ENCODE measurements at places on chromosomes 12 and 14.
A peak's percentile ranks its signal among the peaks of the same experiment; 100 is the strongest.

GRCh38 chr12:94429191-94429590 lies 30.5 kb downstream of the CEP83 start:
- DNase-seq: no peak

- no peak for DNase-seq
Measured at GRCh38 chr12:18923721-18924120, 185.8 kb downstream of the CAPZA3 start.

GRCh38 chr12:75245108-75245507 lies 35.5 kb upstream of the KCNC2 start:
- DNase-seq: no peak

DNA sequence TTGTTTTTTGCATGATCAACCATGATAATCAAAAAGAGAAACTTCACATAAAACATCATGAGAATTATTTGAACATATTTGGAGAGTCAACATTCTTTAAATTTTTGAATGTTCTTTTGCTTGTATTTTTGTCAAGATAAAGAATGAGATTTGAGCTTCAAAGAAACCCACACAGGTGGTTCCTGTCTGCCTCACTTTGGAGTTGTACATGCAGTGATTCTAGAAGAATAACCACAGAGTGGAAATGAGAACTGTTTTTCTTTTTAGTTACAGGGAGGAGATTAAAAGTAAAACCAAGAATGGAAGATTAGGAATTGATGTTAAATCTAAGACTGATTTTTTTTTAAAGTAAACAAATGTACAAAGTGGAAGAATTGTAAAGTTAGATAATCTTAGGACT lies 2.3 kb upstream of the ZNF705A start:
- no peak for DNase-seq

DNA sequence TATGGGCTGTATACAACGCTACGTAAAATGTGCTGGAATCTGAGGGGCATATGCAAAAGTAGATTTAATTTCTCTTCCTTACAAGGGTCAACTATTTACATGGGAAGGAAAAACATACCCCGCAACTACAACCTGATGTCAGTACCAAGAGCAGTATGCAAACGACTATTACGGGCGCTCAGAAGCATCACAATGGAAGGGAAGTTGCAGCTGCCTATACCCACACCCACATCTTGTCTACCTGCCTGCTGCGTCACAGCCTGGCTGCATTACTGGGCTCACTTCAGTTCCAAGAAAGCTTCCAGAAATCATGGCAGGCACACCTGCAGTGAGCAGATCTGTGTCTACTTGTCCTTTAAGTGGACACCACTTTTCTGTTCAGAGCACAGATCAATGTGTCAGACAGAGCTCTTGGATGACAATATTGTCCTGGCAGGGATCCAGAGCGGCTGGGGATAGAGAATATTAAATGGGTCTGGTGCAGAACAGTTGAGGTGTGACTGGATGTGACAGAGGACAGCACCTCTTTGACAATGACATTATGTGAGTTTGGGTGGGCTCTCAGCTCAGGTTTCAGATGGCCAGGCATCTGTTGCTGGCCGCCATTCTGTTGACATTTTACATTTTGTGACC lies 41.5 kb upstream of the GNG2 start:
- DNase-seq: no peak

GRCh38 chr14:55073856-55074255 lies 22.4 kb downstream of the MAPK1IP1L start:
- no peak for DNase-seq

- no peak for DNase-seq
Measured at GRCh38 chr12:43742106-43742505, 16.5 kb downstream of the PUS7L start.

GRCh38 chr14:32457213-32457920 lies 128.3 kb downstream of the AKAP6 start:
- DNase-seq: no peak

GRCh38 chr12:6524648-6525047 lies 9.7 kb upstream of the GAPDH start:
- no peak for DNase-seq

DNA sequence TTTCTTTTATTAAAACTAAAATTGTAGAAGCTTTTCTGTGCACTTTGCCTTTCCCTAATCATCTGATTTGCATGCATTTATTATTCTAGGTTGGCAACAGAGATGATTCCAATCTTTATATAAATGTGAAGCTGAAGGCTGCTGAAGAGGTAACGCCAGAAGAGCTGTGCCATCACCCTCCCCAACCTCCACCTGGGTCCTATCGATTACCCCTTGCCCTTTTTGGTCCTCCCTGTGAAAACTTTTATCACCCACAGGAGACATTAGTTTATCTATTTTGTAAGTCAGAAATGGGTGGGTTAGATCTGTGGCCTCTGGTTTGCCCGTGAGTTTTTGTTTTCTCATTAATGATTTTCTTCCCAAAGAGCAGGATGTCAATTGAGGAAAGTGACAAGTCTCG lies 22.8 kb downstream of the MTHFD1 start:
- DNase-seq: no peak

DNA sequence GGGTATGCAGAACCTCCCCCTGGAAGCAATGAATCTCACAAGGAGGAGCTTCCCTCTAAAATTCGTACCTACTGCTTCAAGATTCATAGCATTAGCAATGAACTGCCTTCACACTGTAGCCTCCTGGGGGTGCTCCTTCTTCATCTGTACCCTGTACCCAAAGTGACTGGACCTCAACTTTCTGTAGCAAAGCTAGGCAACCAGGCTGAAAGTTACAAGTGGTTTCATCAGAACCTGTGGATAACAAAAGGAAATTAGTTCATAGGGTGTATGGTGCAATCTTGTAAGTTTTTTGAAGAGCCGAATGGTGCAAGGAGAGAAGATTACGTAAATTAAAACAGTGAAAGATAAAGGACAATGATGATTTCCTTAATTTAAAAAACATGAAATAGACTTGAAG lies 1541.7 kb upstream of the FLRT2 start:
- DNase-seq: no peak

- DNase-seq: no peak
Measured at GRCh38 chr12:49904601-49905000, 901 bp upstream of the FAIM2 start.

DNA sequence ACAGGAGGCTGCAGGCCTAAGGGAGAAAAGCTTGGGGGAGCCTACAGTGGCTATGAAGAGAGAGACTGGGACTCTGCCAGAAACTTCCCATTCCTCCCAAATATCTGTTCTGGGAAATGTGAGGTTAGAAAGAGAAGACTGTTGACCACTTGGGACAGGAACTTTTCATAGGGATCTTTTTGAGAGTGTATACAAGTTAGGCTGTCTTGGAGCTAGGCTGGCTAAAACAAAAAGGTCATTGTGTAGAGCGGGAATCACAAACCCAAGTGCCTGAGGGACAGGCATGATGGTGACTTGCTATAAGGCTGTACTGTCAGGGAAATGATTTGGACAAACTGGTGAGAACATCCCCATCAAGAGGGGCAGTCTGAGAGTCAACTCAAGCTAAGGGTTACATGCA lies 175.1 kb downstream of the GRIP1 start:
- no peak for DNase-seq

DNA sequence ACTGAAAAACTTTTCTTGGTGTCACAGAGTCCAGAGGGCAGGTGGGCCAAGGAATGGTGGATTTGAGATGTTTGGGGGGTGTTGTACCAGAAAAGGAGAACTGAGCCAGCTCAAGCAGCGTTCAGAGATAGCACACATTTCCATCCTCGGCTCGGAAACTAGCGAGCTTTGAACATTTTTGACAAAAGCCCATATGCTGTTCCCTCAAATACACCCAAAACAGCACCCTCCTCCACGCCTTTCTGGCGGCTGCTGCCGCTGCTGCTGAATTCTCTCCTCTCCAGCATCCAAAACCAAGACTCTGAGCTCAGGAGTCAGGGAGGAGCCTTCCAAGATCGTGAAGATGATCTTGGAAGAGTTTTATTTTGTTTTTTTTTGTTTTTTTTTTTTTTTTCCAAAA lies 961 bp downstream of the SRRM4 start:
- no peak for DNase-seq

DNA sequence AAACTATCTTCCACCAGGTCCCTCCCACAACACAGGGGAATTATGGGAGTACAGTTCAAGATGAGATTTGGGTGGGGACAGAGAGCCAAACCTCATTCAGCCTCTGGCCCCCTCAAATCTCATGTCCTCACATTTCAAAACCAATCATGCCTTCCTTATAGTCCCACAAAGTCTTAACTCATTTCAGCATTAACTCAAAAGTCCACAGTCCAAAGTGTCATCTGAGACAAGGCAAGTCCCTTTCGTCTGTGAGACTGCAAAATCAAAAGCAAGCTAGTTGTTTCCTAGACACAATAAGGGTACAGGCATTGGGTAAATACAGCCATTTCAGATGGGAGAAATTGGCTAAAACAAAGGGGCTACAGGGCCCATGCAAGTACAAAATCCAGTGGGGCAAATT lies 147.6 kb downstream of the RAD51B start:
- no peak for DNase-seq

DNA sequence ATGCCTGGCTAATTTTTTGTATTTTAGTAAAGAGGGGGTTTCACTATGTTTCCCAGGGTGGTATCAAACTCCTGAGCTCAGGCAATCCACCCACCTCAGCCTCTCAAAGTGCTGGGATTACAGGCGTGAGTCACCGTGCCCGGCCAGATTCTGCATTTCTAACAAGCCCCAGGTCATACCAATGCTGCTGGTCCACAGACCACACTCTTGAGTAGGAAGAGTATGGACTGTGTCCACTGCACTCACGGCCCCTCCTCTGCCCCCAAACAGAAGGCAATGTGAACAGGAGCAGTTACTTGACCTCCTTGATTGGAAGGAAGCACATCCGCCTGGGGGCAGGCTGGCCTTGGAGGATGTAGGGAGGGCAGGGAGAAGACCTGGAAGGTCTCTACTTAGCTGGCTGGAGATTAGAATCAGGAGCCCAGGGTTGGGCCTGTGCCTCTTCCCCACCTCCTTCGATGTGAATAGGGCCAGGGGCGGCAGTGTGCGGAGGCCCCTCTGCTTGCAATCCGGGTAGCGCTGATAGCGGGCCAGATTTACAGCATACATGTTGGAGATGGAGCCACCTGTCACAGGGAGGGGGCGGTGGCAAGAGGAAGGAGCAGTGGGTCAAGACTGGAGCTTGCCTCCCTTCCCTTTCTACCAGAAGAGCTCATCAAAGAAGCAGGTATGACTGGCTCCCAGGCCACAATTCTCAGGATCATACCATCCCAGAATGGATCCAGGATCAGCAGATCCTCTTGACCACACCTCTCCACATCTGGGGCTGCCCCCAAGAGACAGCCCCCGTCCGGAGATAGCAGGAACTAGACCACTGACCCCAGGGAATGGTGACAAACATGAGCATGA lies 9.4 kb upstream of the ZNF740 start:
- DNase-seq: no peak

DNA sequence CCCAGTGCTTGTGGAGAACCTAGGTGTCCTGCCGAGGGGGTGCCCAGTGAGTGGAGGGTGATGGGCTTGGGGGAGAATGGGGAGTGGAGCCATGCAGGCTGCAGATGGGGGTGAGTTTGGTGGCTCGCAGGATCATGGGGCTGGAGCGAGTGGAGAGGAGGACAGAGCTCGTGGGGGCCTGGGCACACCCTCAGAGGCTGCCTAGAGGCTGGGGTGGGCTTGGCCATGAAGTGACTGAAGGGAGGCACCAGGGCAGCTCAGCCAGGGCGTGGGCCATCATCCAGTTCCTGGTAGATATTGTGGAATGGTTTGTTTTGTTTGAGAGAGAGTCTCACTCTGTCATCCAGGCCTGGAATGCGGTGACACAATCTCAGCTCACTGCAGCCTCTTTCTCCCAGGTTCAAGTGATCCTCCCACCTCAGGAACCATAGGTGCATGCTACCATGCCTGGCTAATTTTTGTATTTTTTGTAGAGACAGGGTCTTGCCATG lies 43.4 kb upstream of the AMN start:
- DNase-seq: no peak

- no peak for DNase-seq
Measured at GRCh38 chr14:69711881-69712560, 54.9 kb upstream of the SRSF5 start.

- no peak for DNase-seq
Measured at GRCh38 chr12:59619461-59620240, 23.8 kb downstream of the SLC16A7 start.

DNA sequence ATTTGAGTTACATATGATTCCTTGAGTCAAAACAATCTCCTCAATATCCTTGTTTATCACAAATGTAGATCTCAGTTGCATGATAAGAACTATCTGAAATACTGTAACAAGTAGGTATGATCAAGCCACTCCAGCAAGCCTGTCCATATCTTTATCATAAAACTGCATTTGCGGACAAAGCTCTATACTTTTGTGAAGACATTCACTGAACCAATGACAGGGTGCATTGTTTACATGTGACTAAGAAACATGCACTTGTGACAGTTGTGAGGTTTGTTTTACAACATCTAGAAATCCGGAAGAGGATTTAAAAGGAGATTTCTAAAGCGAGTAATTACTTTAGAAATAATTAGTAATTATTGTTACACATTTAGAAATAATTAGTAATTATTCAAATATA lies 111.7 kb downstream of the PPP2R5E start:
- no peak for DNase-seq

- DNase-seq: no peak
Measured at GRCh38 chr12:106054049-106054448, 84.7 kb downstream of the NUAK1 start.

GRCh38 chr12:108547686-108548085 lies 13.3 kb downstream of the SART3 start:
- DNase-seq: no peak

DNA sequence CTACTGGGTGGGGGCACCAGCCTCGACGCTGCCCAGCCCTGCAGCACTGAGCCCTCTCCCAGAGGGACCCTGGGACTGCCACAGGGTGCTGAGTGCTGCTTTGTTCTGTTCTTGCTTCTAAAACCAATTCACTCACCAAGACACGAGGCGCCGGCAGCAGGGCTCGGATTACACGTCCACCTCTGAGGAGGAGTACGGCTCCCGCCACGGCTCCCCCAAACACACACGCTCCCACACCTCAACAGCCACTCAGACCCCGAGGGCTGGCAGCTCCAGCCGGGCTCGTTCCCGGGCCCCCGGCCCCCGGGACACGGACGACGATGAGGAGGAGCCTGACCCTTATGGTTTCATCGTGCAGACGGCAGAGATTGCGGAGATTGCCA lies 24.3 kb downstream of the CEP170B start:
- no peak for DNase-seq

GRCh38 chr12:26691234-26691970 lies 141.6 kb downstream of the ITPR2 start:
- DNase-seq: peak; percentile 21

DNA sequence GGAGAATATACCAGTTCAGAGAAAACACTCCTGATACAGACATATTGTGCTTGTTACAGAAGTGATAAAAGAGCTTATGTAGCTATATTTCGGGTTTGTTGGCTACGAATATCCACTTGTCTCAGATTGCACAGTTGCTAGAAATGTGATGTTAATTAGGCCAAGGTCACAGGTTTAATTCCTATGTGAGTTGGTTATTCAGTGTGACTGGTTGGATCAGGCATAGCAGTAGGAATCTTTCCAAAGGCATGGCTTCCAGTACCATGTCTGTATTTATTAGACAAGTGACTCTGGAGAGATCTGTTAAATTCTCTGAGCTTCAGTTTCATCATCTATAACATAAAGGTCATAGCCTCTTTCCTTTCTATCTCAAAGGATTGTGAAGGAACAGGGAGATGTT lies 152.7 kb upstream of the KITLG start:
- DNase-seq: no peak

GRCh38 chr14:34684578-34684977 lies 29.8 kb downstream of the CFL2 start:
- DNase-seq: no peak

All from D341Med (cell line).